ENCODE measurements at places on chromosomes 5 and 9.
A peak's percentile ranks its signal among the peaks of the same experiment; 100 is the strongest.

- DNase-seq = peak; percentile 42
Observed at GRCh38 chr9:16191691-16192402, 639.0 kb downstream of the CCDC171 start.

- DNase-seq = no peak
Observed at GRCh38 chr9:22446589-22446949, at the start of gene DMRTA1. DMRTA1 (plus strand) TSS chr9:22446824; CDS start chr9:22447066, 242 bp downstream.

DNA sequence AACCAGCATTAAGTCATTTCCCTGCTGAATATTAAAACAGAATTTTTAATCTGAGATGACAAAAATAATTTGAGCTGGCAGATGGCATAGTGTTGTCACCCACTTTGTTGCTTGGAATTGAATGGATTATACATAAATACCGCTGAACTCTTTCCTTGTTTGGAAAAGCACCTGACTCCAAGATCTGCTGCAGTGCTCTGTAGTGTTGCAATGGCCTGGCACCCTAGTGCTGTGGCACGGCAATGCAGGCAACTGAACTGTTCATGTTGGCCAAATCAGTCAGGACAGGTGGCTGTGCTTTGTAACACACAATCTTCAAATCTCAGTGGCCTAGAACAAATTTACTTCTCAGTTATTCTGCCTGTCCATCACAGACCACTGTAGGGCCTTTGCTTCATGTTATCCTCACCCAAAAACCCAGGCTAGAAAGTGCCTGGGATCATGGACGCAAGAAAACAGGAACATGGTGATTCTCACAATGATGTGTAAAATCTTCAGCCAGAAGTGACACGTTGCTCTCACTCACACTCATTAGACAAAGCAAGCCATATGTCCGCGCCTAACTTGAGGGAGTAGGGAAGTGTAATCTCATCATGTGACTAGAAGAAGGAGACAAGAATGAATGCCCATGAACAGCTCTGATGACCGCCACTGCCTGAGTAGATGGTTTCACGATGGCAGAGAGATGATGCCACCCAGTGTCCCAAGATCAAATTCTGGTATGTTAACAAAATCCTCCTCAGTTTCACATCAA lies 191.9 kb upstream of the PUM3 start:
- DNase-seq = no peak

- no peak for DNase-seq
Observed at GRCh38 chr9:16328349-16328748, 542.1 kb downstream of the BNC2 start.

- DNase-seq = no peak
Observed at GRCh38 chr9:134912126-134912840, 5.4 kb downstream of the FCN1 start.

GRCh38 chr9:88291856-88292255 lies 96.4 kb upstream of the SPIN1 start:
- DNase-seq = no peak

DNA sequence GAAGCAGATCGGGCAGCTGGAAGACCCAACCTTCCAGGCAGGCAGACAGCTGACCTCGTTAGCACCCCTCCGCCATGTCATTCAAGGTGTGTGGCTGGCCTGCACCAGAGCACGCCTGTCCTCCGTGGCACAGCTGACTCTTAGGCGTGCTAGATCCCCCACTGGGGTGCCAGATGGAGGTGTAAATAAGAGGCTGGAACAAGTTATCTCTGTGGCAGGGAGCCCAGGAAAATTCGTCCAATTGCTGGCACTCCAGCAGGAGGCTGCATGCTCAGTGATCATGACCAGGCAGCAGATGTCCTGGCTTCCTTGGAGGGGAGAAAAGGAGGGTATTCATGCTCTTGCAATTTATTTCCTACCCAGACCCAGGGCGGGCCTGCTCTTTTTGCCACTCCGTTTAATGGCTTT lies 7.8 kb upstream of the ALDOB start:
- no peak for DNase-seq

- DNase-seq = no peak
Observed at GRCh38 chr9:96251451-96251850, 50.5 kb downstream of the HSD17B3 start.

GRCh38 chr9:95134457-95134881 lies 183.0 kb downstream of the FANCC start:
- DNase-seq = no peak

DNA sequence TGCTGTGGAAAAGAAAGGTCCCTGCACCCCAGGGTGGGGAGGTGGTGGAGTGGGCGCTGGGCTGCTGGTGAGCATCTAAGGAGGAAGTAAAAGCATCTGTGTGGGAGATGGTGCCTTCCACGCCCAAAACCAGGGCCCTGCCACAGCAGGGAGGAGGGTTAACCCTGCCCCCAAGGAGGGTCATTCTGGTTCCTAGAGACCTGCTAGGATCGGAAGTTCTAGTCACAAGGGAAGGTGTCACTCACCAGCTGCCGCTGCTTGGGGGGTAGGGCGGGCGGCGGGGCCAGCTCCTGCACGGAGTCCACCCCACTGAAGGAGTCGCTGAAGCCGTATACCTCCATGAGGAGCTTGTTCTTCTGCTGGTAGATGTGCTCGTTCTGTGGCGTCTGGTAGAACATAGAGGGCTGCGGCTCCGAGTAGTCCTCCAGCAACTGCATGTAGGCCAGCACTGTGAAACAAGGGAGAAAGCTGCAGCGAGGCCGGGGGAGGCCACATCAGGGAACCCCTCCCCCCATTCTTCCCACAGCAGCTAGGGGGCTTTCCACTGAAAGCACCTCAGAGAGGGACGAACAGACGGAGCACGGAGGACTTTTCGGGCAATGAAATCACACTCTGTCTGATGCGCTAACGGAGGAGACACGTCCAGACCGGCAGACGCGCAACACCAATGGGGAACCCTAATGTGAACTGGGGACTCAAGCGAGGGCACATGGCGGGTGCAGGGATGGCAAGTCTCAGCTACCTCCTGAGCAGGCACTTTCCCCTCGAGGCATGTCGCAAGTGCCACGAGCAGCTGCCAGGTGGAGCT lies 76.4 kb downstream of the PRRT1B start:
- no peak for DNase-seq

DNA sequence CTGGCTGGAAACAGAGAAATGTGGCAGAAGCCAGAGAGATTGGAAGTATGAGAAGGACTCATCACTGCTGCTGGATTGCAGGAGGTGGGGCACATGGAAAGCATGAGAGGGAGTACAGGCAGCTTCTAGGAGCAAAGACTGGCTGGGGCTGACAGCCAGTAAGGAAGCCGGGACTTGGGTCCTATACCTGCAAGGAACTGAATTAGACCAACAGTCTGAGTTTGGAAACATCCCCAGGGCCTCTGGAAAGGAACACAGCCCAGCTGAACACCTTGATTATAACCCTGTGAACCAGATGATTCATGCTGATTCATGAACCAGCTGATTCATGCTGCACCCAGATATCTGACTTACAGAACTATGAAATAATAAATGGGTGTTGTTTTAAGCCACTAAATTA lies 93.4 kb downstream of the OSTF1 start:
- no peak for DNase-seq

DNA sequence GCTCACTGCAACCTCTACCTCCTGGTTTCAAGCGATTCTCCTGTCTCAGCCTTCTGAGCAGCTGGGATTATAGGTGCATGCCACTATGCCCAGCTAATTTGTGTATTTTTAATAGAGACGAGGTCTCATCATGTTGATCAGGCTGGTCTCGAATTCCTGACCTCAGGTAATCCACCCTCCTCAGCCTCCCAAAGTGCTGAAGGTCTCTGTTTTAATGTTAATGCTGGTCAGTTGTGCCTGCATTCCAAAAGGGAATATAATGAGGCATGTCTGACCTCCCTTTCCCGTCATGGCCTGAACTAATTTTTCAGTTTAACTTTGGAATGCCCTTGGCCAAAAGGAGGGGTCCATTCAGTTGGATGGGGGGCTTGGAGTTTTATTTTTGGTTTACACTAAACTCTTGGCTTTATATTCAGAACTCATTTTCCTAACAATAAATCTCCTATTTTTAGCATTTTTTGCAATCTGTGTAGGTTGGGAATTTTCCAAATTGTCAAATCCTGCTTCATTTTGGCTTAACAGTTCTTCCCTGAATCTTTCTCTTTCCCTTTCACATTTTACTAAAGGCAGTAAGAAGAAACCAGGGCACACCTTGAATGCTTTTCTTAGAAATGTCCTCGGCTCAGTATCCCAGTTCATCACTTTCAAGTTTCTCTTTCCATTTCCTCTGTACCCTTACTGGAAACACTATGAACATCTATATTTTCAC lies 1175.5 kb downstream of the MAT2B start:
- no peak for DNase-seq

GRCh38 chr5:622946-623522 lies 10.9 kb downstream of the CEP72 start:
- no peak for DNase-seq

- no peak for DNase-seq
Observed at GRCh38 chr5:31707329-31707728, 68.4 kb downstream of the PDZD2 start.

GRCh38 chr5:92519811-92520632 lies 1061.0 kb downstream of the NR2F1-AS1 start:
- DNase-seq = no peak

DNA sequence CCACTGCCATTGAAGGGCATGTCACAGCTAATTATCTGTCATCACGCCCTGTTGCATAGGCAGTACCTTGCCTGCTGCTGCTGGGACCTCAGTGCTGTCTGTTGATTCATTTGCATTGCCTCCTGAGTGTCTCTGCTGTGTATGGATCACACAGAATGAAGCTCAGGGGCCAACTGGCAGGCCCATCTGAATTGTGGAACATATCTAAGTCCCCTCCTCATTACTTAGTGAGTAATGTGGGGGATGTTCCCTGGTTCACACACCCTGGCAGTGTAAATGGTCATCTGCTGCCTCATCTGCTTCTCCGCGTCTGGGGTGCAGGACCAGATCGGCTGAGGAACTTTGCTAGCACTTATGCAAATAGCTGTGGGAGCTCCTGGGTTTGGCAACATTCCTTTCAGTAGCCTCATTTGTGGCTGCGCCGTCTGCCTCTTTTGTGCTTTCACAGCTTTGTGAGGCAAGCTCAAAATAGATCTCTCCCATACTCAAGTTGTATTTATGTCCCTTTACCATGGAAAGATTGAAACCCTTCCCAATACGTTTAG lies 25.4 kb downstream of the TYRP1 start:
- no peak for DNase-seq

- DNase-seq = no peak
Observed at GRCh38 chr9:115373000-115373709, 255.2 kb upstream of the TNC start.

- DNase-seq = no peak
Observed at GRCh38 chr9:127637322-127637847, 25.3 kb downstream of the STXBP1 start.

DNA sequence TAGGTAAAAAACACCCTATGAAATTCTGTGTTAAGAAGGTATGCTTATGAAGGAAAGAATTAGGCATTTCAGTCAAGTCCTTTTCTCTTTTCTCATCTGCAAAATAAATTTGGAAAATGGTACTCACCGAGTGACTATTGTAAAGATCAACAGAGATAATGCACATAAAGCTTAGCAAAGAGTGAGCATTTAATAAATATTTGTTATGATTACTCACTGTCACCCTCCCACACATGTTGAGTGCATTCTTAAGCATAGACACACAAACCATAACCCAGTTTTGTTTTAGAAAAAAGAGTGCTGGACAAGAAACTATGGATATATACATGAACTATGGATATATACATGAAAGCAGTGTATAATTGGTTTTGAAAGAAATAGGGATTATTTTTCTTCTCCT lies 54.7 kb upstream of the PRLR start:
- DNase-seq = no peak

DNA sequence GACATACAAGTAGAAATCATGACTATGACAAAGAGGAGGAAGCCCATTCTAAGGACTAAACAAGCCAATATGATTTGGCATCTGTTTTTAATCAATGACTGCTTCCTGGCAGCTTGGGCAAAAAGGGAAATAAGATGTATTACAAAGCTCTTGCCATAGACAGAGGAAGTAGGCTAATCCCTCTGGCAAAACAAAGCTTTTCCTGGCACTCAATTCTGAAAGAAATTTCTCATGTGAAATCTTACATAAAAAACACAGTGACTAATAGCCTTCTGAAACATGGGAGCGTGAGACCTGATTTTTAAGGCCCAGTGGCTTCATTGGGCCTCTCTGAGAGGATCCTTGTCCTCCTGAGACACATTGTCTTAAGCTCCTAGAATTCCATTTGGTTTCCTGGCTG lies 93.6 kb downstream of the COL23A1 start:
- no peak for DNase-seq

DNA sequence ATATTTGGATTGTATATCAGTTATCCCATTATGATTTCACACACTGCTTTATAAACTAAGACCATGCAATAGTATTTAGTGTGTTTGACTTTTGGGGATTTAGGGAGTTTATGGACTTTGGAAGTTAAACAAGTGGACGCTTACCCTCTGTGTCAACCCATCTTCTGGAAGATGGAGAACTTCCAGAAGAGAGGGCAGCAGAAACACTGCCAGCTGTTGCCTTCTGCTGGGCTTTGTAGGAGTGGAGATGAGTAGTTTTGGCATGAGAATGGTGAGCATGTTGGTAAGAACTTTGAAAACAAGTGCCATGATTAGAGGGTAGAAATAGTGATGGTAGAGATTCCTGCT lies 2.2 kb downstream of the DNAJC25 start:
- DNase-seq = no peak

- no peak for DNase-seq
Observed at GRCh38 chr5:2454876-2455275, 296.6 kb downstream of the IRX2 start.

DNA sequence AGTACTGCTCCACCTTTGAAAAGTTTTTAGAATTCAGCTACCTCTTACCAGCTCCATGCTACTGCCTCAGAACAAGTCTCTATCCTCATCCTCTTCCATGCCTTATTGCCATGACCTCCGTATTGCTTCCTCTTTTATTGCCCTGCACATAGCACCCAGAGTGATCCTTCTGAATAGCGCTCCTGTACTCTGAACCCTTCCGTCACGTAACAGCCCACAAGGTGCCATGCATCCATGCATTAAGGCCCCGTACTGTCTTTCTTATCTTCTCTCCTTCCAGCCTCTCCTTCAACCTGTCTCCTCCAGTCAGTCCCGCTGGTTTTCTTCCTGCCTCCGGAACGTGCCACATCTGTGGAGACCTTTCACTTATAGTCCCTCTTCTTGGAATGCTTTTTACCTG lies 273.3 kb upstream of the SEMA6A start:
- no peak for DNase-seq

- DNase-seq = no peak
Observed at GRCh38 chr5:57692582-57693487, 210.2 kb upstream of the ACTBL2 start.

DNA sequence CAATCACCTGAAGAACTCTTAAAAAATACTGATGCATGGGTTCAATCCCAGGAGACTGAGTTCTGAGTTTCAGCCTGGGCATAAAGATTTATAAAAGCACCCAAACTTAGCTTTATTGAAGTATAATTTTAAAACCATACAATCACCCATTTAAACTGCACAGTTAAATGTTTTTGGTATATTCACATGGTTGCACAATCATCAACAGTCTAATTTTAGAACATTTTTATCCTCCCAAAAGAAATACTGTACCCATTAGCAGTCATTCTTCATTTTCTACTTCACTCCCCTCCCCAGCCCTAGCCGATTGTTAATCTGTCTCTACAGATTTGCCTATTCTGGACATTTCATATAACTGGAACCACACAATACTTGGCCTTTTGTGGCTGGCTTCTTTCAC lies 141.7 kb downstream of the ARSB start:
- no peak for DNase-seq

- DNase-seq = no peak
Observed at GRCh38 chr9:74044844-74045243, 452.3 kb upstream of the RORB start.

GRCh38 chr5:140136624-140137023 lies 10.9 kb downstream of the IGIP start:
- DNase-seq = no peak

- no peak for DNase-seq
Observed at GRCh38 chr9:34576597-34577399, 12.7 kb downstream of the CNTFR start.

All from activated CD8-positive, alpha-beta memory T cell treated with anti-CD3 and anti-CD28 coated beads for 48 hours (primary cell).